Motor neuron (in vitro differentiated cells): ENCODE measurements at places on chromosomes 11 and 22.

DNA sequence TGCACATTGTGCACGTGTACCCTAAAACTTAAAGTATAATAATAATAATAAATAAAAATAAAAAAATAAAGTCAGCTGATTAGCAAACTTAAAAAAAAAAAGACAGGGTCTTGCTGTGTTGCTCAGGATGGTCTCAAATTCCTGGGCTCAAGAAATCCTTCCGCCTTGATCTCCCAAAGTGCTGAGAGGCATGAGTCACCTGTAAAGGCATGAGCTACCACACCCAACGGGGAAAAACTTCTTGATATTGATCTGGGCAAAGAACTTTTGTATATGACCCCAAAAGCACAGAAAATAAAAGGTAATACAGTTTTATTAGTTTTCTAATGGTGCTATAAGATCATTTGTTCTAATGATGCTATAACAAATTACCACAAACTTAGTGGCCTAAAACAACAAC lies 46.1 kb downstream of the ENTHD1 start:
- no peak for ATAC-seq

DNA sequence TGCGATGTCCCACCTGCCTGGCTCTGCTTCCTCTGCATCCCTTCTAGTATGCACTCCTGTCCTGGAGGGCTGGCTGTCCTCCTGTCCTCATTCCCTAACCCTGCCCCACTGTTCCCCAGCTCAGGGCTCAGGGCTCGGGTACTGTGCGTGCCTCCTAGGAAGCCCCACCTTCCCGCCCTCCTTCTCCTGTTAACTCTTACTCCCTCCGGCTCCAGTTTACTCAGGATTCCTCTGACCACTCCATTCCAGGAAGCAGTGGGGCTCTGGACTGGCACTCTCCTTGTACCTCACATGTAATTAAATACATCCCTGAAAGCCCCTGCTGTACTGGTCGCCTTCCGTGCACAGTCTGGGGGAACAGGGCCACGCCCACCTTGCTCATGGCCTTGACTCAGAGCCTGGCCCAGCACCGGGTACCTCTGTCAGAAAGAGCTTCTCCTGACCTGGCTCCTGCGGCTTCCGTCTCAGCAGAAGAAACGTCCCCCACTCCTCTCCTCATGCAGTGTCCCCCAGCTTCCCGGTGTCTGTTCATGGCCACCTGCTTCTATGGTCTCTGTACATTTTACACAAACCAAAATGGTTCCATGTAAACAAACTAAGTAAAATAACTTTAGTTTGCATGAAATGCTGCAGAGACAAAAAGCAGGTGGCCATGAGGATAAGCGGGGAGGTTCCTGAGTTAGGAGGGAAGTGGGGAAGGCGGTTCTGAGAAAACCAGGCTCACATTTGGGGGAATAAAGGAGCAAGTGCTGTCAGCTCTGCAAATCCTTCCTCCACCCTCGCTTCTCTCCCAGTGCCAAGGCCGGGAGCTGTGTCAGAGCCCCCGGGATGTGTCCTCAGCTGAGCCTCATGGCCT lies 445.9 kb downstream of the BRD1 start:
- ATAC-seq: no peak

GRCh38 chr11:30257058-30257457 lies 26.2 kb downstream of the FSHB start:
- ATAC-seq: no peak

GRCh38 chr22:23094695-23095681 lies 24.7 kb downstream of the GNAZ start:
- no peak for ATAC-seq

- no peak for ATAC-seq
Measured at GRCh38 chr11:8408151-8408941, 144.7 kb upstream of the LMO1 start.

GRCh38 chr11:75170516-75171201 lies 19.8 kb downstream of the SLCO2B1 start:
- no peak for ATAC-seq

DNA sequence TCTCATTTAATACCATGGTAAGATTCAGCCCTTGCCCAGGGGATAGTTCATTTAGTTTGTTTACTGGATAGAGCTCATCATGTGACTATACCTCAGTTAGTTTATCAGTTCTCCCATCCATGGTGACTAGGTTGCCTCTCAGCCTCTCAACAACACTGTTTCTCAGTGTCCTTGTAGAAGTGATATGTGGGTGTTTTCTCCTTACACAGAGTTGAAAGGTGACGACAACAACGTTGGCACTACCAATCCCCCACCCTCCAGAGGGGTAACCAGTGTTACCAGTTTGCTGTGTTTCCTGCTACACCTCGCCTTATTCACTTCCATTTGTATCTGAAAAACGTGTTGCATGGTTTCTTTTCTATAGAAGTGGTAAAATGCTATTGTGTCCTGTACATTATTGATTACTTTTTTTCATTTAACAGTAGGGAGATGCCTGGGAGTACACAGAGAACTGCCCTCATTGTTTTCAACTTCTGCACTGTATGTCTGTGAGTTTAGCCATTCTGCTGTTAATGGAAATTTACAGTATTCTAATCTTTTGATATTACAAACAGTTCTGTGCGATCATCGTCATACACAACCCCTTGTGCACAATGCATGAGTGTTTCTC lies 11.6 kb downstream of the NEAT1 start:
- ATAC-seq: no peak

DNA sequence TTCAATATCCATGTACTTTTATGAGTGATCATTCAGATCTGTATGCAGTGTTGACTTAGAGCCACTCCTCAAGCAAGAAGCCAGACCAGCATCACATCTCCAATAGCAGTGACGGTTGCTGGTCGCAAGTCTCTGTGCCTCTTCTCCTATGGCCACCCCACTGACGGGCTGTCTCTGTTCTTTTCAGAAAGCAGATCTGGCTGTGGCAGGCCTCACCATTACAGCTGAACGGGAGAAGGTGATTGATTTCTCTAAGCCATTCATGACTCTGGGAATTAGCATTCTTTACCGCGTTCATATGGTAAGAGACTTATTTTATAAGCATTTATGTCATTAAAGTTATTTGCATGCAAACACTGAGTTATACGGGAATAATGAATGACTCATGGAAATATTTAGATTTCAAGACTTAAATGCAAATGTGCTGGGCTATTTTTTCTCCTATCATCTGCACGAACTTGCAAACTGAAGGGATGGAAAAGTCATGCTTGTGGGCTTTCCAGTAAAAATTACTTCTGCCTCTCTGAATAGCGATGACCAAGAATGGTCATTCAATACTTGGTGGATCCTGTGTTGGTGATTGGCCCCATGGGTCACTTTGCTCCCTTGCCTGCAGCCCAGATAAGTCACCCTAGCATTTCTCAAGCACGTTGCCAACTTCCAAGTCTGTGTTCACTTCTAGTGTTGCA lies 83.6 kb upstream of the TBCEL start:
- ATAC-seq: peak; percentile 65

- no peak for ATAC-seq
Measured at GRCh38 chr11:69451289-69451688, 30.2 kb upstream of the LINC01488 start.

- ATAC-seq: no peak
Measured at GRCh38 chr22:21832291-21833290, 34.9 kb downstream of the MAPK1 start.

DNA sequence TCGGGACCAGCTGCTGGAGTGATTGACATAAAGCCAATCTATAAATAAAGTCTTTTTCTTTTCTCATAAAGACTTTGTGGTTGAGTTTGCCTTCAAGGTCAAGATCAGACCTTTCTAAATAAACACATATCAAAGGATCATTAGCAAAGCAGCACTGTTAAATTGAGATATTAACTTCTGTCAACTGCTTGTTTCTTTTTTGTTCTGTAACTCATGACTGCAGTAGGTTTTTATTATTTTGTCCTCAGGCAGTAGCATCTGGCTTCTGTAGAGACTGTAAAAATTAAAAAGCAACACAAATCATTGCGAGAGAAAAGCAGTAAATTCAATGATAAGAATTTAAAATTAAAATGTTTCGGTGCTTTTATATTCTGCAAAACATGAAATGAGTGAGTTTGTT lies 77.7 kb upstream of the NNMT start:
- ATAC-seq: no peak

DNA sequence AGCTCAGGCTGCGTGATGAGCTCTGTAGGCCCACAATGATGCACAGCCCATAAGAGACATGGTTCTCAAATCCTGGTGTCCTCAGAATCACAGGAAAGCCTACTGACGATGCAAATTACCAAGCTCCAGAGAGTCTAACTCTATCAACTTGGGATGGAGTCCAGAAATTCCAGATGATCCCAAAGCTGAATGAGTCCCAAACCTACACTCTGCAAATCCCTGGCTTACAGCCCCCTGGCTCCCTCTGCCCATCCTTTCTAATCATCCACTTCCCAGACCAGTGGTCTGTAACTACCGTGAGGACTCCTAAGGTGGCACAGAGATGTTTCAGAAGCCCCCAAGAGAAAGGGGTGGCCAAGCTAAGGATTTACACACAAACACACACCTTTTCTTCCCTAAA lies 13.5 kb downstream of the ARFGAP2 start:
- no peak for ATAC-seq

- ATAC-seq: no peak
Measured at GRCh38 chr11:14079011-14079410, 116.5 kb downstream of the SPON1 start.

GRCh38 chr22:44271732-44272400 lies 40.9 kb downstream of the SHISAL1 start:
- ATAC-seq: peak; percentile 39

DNA sequence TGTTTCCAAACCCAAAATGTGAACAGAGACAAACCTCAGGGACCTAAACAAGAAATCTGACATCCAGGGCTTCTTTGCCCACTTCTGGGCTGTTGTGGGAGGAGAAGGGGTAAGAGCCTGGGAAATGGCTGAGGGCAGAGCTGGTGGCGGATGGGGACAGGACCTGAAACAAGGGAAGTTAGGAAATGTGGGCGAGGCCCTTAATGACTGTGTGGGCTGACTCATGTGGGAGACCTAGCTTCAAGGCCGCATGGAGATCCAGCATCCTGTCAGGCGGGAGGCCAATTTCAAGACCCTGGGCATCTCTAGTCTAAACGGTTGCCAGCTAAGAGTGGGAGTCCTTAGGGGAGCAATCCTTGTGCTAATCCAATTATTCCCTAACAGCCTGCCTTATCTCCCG lies 2.1 kb upstream of the OAF start:
- ATAC-seq: peak; percentile 13

GRCh38 chr11:96136613-96137298 lies 206.2 kb downstream of the MAML2 start:
- ATAC-seq: no peak

DNA sequence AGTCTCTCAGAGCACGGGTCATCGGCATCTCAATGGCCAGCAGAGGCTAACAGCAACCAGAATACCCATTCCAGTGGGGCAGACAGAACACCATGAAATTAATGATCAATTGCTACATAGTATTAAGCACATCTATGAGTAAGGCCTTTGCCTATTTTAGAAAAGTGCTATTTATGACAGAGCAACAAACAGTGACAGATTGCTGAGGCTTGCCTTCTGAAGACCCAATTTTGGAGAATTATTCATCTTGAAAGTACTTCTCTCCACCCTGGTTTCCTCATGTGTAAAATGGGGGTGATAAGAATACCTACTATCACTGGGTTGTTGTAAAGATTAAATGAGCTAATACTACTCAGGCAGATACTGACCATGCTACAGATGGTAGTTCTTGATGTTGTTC lies 232.7 kb downstream of the TENM4 start:
- no peak for ATAC-seq

- ATAC-seq: peak; percentile 64
Measured at GRCh38 chr11:68212421-68213134, 518 bp downstream of the KMT5B start.

DNA sequence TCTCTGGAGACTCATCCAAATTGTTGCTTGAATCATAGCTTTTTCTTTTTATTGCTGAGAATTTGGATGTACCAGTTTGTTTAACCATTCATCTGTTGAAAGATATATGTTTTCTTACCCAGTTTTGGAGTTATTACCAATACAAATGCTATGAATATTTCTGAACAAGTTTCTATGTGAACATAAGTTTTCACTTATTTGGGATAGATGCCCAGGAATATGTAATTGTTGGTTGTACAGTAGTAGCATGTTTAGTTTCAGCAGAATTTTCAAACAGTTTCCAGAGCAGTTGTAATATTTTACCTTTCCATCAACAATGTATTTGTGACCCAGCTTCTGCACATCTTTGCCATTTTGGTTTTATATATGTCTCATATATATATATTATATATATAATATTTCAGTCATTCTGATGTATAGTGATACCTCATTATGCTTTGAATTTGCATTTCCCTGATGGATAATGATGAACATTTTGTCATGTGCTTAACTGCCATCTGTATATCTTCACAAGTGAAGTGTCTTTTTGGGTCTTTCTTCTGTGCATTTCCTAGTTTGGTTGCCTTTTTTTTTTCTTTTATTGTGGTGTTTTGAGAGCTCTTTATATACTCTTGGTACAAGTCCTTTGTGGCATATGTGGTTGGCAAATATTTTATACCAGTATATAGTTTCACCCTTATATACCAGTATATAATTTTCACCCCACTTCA lies 118.8 kb downstream of the LUZP2 start:
- ATAC-seq: no peak

DNA sequence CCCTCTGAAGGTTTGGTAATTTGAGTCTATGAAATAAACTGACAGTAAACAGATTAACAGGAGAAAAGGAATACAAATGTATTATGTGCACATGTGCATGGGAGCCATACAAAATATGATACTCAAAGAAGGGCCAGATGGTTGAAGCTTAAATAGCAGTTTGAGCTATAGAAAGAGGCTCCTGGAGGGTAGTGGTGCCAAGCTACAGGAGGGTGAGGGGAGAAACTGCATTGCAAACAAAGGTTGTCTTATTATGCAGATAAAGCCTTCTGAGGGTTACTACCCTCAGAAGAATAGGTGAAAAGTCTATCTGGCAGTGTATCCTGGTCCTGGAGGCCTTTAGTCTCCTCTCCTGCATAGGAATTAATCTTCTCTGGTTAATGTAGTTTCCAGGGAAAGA lies 267.3 kb upstream of the MPPED2 start:
- no peak for ATAC-seq

DNA sequence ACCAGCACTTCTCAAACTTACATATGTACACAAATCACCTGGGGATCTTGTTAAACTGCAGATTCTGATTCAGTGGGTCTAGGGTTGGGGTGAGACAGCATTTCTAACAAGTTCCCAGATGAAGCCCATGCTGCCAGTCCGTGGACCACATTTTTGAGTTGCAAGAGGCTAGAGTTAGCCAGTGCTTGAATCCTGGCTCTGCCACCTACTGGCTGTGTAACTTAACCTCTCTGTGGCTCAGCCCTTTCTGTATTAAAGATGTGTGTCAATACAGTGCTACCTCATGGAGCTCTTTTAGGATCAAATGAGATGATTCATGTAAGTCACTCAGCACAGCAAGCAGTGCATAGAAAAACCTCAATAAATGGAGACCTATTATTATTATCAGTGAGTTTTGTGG lies 90.2 kb upstream of the ISX start:
- no peak for ATAC-seq

DNA sequence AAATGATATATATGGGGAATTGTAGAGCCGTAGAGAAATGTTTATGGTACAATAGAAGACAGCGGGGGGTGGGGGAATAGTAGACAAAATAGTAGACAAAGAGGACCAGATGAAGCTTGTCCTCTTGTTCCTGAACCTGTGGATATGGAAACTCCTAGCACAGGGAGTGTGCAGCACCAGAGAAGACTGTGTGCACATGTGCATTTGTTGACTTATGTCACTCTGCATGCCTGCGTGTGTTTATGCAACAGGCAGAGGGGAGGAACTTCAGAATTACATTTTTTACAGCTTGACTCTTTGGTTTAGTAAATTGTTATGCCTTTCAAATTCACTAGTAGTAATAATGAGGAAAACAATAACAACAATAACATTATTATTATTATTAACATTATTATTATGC lies 36.0 kb downstream of the TENM4 start:
- no peak for ATAC-seq

- ATAC-seq: no peak
Measured at GRCh38 chr11:112885744-112886433, 75.3 kb upstream of the NCAM1 start.
